ENCODE measurements at places on chromosomes 7 and 10.

GRCh38 chr10:29713450-29713849 lies 78.7 kb upstream of the SVIL start:
- no peak for DNase-seq

- no peak for DNase-seq
These were observed 43.4 kb upstream of the OPTN start for GRCh38 chr10:13056456-13057077.

- no peak for DNase-seq
These were observed 24.7 kb downstream of the WNT8B start for GRCh38 chr10:100487529-100487928.

DNA sequence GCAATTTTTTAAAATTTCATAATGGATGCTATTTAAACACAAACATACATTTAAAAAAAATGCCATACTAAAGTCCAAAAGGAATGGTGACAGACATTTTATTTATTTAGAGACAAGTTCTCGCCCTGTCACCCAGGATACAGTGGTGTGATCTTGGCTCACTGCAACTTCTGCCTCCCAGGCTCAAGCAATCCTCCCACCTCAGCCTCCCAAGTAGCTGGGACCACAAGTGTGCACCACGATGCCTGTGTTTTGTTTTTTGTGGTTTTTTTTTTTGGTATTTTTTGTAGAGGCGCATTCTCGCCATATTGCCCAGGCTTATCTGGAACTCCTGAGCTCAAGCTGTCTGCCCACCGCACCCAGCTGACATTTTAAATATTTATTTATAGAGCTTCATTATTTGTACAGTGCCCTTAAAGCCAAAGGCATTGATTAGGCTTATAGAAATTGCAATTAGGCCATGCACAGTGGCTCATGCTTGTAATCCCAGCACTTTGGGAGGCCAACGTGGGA lies 703.5 kb downstream of the AUTS2 start:
- DNase-seq: no peak

DNA sequence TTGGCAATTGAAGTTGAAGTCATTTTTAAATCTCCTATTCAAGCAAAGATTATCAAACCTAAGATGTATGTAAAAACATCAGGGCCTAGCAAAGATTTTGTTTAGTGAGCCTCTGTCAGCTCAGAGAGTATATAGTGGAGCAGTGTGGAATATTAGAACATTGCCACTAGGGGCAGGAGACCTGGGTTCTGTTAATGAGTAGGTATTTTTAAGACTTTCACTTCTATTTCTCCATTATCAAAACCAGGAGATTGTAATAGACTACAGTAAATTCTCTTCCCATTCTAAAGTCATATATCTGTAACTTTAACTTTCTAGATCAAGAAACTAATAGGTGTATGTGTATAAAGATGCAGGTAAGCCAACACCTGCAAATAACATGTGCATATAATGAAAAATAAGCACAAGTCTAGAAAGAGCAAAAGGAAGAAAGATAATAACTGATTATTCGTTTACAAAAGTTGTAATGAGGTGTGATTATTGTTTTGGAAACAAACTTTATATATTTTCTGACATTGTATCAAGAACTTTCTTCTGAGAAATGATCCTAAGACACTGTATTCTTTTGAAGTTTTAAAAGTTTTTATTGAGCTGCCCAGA lies 64.4 kb downstream of the KCND2 start:
- no peak for DNase-seq

DNA sequence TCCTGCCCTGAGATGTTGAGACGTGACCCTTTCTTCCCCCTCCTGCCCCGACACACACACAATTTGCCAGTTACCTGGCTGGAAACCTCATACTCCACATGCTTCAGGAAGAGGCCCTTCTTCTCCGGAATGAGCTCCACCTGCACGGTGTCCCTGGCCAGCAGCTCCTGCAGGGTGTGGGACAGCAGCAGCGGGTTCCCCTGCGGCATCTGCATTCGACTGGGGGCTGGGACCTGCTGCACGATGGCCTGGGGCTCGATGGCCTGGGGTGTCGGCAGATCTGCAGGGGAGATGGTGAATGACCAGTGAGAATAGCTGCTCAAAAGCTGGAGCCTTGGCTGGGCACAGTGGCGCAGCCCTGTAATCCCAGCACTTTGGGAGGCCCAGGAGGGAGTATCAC lies 36.0 kb downstream of the NUDT1 start:
- DNase-seq: no peak

GRCh38 chr7:103474956-103475355 lies 28.9 kb upstream of the SLC26A5 start:
- no peak for DNase-seq

DNA sequence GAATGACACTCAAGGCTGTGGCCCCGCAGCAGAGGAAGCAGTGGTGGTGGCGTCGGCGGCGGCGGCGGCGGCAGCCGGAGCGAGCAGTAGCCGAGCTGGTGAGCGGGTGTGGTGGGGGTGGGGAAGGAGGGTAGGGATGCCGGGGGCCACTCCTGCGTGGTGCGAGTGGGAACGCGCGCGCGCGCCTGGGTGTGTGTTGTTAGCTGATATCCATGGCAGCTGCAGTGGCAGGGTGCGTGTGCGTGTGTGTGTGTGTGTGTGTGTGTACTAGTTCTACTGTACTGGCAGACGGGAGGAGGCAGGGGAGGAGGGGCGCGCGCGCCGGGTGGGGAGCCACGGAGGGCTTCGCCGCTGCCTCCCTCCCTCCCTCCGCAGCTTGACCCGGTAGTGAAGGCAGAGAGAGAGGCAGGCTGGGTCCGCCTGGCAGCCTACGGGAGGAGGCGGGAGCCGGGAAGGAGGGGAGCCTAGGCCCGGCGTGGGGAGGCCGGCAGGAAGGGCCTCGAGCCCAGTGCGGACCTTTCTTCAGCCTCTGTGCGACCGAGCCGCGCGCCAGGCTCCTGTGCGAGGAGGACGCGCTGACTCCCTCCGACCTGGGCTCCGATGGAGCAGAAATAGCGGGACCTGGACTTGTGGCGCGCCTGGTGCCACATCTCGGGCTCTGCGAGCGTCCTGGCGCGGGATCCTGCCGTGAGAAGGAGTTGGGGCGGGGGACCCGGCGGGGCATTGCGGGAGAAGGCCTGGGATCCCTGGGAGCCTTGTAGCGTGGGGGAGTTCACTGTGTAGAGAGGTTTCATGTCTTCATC lies at the start of gene MAGI2:
Gene MAGI2 (minus strand): TSS at position 110 of the 803 bp plus-strand sequence. CDS start 347 bp downstream, outside the sequence.
- no peak for DNase-seq

GRCh38 chr7:31125171-31125570 lies 73.1 kb downstream of the ADCYAP1R1 start:
- no peak for DNase-seq

- no peak for DNase-seq
These were observed 334.1 kb downstream of the HPSE2 start for GRCh38 chr10:98901441-98902110.

DNA sequence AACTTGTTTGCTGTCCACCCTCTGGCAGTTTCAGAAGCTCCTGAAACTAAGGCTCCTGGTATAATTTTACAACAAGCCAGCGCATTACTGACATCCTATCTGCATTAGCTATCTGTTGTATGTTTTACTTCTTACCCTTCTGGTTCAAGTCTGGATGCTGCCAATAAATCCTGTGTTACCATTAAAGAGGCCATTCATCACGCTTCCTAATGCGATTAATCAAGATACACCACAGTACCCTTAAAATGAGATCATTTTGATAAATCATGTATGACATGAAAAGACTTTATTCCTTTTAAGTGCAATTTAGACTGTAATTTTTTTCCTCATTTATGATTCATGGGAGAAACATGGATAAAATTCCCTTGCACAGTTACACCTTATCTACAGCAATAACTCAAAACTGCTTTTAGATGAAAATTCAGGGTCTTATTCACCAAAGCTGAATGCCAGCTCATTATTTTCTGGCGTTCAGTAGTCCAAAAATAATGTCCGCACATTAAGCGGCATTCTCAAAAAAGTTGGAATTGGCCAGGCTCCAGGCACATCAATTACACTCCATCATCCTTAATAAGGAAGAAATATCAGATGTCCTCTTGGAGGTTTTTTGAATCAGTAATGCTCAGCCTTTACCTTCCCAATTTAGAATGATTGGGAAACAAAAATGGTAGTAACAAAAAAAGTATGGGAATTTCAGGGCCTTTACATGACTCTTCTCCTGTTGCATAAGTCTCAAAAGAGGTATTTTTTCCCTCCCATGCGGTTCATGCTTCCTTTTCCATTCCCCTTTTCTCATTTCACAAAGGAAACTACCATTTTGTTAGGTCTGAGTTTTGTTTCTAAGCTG lies 878.5 kb downstream of the LRMDA start:
- DNase-seq: no peak

Measured in GM12864 (cell line).